ENCODE measurements at places on chromosomes 5 and 9.

DNA sequence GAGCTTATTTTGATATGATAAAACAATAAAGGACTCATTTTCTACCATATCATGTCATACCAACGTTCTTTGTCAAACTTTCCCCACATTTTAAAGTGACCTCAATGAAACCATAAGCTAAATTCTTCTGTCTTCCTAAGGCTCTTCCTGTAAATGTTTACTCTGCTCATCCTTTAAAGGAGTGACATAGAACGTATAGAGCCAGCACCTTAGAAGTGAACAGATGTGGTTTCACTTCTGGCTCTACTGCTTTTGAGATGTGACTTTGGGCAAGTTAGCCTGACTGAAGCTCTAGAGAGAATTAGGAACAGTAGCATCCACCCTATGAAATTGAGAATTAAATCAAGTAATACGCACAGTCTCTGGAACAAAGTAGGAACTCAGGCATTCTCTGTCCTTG lies 24.1 kb downstream of the SAR1B start:
- no peak for DNase-seq

DNA sequence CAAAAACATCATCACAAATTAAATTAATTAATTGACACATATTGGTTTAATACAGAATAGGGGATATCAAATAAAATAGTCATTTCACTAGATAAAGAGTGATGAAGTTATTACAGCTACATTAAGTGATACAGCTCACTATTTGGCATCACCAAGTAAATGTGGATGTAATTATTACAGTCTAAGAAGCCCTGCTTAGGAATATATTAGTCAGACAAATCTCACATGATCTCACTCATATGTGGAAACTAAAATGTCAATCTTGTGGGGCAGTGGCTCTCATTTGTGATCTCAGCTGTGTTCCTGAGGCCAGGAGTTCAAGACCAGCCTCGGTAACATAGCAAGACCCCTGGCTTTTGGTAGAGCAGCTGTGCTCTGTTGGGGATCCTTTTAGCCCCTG lies 233.4 kb upstream of the RGMB start:
- no peak for DNase-seq

DNA sequence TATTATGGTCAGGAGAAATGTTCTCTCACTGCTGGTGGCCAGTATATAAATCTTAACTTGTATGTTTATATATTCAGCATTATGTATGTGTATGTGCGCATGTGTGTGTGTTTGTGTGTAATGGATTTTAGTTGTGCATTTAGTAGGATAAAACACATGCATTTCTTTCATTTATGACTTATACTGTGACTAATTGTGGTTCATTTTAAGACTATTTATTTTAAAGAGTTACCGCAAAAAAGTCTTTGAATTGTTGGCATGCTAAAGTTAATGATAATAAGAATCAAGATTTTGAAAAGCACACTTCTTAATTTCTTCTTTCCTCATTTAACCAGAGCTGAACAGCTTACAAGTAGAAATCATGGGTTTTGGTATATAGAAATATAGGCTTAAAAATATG lies 60.9 kb downstream of the RAI14 start:
- no peak for DNase-seq

GRCh38 chr5:82100303-82101077 lies 128.7 kb downstream of the ATG10 start:
- no peak for DNase-seq

- no peak for DNase-seq
Measured at GRCh38 chr9:136695435-136695895, 8.2 kb upstream of the AGPAT2 start.

DNA sequence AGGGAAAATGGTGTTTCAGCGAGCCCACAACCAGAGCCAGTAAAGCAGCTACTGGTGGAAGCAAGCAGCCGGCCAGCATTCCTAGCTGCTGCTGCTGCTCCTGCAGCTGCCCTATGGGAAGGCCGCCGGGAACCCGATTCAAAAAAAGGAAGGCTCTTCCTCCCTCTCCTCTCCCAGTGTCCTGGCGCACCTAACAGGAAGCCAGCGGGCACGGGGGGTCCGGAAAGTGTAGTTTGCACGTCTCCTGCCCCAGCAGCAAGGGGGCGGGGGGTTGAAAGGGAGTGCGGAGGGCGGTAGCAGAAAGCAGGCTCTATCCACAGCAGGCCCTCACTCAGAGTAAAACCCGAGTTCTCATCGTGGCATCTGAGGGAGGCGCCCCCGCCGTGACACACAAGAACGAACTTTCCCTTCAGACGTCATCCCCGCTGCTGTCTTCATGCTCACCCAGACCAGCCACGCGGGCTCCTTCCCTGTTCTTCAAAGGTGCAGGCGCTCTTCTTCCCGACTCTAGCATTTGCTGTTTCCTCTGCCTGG lies 16.5 kb downstream of the GRXCR2 start:
- DNase-seq = no peak

DNA sequence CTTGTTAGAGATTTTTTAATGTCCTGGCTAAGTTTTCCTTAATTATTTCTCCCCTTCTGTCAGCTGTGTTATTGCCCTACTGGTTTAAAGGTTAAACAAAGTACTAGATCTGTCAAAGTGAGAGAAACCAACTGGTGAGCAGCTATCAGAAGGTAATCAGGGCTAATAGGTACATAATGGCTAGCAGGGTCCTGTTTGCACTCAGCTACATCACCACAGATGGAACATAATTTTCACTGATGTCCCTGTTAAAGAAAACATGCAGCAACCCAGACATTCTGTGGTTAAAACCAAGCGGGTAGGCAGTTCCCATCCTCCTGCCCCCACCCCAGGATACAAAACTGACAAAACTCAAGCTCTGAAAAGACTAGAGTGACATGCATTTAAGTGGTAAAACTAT lies 473.9 kb downstream of the NR2F1-AS1 start:
- DNase-seq = no peak

DNA sequence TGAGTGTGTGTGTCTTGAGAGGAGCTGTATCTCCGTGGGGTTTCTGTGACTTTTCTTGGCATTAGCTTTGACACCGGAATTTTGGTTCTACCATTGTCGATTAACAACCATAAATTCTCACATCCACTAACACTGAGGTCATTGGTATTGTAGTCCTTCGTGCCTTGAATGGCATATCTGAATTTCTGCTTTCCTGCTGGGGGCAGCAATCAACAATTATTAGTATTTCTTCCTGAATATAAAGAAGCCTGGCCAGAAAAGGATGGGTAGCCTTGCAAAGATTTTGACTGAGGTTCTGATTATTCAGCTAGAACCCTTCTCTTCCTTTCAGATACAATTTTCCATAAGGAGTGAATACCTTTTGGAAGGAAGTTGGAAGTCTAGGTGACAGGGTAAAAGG lies 33.5 kb upstream of the SHOC1 start:
- peak; percentile 42 for DNase-seq

DNA sequence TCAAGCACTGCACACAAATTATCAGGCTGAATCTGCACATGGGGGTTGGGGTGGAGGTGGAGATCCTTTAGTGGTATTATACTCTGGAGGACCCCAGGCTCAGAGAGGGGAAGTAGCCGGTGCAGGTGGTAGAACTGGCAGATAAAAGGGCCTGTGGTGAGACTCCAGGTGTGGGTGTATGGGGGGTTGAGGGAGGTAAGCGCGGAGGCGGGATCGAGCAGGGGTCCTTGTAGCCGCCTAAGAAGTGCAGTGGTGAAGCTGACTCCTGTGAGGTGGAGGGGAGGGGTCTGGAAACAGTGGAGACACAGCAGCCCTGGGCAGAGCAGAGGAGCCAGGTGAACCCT lies 841 bp downstream of the ACSL6 start:
- no peak for DNase-seq

DNA sequence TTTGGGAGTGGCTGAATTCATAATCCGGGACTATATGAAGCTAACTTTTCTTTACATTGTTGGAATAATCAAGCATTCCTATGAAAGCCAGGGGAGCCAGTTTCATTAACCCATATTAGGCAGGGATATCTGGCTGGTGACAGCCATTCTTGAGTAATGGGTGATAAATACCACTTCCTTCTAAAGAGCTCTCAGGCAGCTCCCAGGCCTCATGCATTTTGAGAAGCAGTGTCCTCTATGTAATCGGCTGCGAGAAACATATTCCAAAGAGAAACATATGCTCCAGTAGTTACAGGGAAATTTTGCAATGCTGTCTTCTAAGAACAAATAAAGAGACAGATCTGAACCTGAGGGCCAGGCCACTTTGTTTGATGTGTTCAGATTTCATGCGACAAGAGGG lies 83.1 kb downstream of the MSX2 start:
- DNase-seq = no peak

Measured in CD4-positive, alpha-beta T cell treated with Interleukin-12 subunit alpha and Interleukin-12 subunit beta, for 1 hour (primary cell).